ENCODE measurements at places on chromosomes 2 and 18. TPM values are rescaled to one million over a fixed set of nuclear protein-coding genes. Genes with fewer than 3 reads are reported as not detected.

Gene INPP5D
- polyA plus RNA-seq = 56.8 TPM

Gene EVX2
- not detected for polyA plus RNA-seq

- no peak for DNase-seq
These were observed 306.1 kb upstream of the KLHL29 start for GRCh38 chr2:23078784-23079434.

- no peak for DNase-seq
These were observed 25.8 kb downstream of the CIB4 start for GRCh38 chr2:26615336-26615859.

- DNase-seq = no peak
These were observed 744.6 kb upstream of the POU3F3 start for GRCh38 chr2:104109356-104109755.
